Left renal pelvis (tissue), 4 donors: ENCODE measurements at places on chromosomes 11 and 22.
A peak's percentile ranks its signal among the peaks of the same experiment; 100 is the strongest.

- peak; percentile 38 for DNase-seq
Measured at GRCh38 chr22:46971099-46971763, 208.8 kb downstream of the TBC1D22A start.

GRCh38 chr11:123308077-123308476, 113.0 kb upstream of the CLMP start:
- no peak for DNase-seq

DNA sequence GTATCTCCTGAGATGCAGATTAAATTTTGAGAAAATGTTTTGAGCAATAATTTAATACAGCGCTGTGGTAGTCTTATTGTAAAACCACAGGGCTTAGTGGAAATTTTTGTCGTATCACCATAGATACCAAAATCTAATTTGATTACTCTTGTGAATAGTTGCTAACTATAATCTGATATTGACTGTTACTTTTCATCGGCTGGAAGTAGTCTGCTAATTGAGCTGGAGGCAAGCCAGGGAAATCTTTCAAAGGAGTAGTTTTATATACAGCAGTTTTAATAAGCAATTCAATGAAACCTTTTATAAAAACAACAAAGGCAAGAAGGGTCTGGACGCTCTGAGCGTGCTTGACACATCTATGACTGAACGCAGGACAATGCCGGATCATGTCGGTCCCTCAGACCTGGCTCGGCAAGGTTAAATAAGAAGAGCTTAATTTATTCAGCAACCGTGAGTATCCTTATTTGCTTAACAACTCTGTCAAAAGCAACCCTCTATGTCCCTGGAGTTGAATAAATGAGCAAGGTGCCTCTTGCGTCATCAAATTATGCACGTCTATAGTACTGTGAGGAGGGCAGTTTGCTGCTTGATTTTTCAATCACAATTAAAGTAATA, 121.2 kb downstream of the NCAM1 start:
- DNase-seq, result no peak

- no peak for DNase-seq
Measured at GRCh38 chr11:38356255-38356654, 1758.2 kb upstream of the RAG2 start.

DNA sequence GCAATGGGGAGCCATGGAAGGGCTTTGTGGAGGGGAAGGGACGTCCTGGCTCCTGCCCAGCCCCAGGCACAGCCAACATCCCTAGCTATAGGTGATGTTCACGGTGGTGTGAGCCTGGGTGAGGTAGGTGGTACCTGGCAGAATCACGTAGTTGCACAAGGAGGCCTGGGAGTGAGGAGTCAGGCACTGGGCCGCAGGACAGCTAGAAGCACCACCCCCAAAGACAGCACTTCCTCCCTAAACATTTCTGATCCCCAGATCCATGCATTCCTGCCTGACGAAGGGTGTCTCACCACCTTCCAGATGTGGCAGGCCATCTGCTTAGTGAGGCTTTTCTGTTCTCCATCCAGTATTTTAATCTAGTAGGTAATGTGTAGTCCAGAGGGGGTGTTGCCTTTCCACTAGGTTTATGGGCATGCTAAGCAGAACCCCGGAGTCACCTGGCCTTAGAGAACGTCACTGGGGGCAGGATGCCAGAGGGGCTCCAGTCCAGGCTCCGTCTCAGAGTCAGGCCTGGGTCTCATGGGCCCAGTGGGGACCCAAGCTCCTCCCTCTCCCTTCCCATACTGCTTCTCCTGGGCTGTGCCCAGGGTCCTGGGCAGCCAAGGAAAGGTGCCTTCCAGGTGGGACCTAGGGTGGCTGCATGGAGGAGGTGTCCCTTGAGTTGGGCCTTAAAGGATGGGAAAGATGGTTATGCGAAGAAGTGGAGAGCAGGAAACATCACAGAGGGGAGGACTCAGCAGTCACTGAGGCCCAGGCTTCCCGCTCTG, 56.2 kb downstream of the OTOG start:
- no peak for DNase-seq

DNA sequence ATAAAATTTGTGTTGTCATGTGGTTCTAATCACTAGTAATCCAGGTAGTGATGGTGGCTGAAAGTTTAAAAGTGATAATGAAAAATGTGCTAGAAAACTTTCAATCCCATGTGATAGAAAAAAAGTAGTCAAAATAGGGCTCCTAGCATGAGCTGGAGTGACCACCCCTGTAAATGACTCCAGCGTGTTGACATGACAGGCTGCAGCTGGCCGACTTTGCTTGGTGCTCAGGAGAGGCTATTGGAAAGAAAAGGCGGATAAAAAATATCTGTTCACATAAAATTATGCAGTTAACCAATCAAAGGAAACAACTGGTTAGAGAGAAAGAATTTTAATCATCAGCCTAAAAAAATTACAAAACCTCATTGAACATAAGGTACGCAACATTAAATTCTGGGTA, 16.9 kb upstream of the MTCH2 start:
- no peak for DNase-seq

GRCh38 chr11:116352881-116353280, 419.9 kb downstream of the BUD13 start:
- no peak for DNase-seq

DNA sequence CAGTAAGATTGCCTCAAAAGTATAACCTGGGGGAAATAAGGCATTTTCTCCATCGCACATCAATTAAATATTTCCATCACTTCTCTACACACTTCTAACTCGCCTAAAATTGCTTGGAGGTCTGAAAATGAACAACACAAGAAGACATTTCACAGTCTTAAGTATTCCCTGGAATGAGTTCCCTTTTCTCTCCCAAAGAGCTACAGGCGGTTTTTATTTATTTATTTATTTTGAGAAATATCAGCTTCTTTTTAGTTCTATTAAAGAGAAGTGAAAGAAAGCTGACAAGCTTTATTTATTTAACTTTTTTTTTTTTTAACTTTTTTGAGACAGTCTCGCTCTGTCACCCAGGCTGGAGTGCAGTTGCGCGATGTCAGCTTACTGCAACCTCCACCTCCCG, 11.5 kb upstream of the PARVB start:
- no peak for DNase-seq

GRCh38 chr11:42960521-42961088, 351.2 kb upstream of the API5 start:
- DNase-seq, result no peak

DNA sequence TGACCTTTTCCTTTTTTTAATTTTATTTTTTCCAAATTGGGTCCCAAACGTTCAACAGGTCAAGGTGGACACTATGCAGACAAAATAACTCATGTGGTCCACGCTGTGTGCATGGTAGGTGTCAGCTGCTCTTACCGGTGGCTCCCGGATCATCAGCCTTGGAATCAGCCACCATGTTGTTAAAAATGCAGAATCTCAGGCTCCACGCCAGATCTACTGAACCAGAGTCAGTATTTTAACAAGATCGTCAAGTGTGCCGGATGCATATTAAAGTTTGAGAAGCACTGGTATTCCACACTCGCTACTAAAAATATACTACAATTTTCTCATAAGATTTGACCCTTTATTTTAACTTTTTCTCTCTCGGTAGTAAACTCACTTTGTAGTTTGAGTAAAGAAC, 553 bp upstream of the LDLRAD3 start:
- no peak for DNase-seq

- no peak for DNase-seq
Measured at GRCh38 chr11:36146437-36146836, 142.8 kb downstream of the COMMD9 start.

DNA sequence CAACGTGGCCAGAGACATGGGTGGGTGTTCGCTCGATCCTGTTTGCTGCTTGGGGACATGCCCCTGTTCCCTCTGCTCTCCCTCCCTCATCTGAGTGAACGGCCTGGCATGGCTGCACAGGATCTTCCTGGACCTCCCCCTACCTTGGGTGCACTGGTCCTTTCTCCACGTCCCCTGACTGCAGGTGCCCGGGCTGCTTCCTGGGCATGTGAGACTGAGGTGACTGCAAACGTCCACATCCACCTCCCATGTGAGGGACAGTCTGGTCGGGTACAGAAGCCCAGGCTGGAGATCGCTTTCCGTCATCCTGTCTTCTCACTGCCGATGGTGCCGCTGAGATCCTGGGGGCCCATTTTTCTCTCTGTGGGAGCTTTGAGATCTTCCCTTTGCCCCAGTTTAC, 11.8 kb downstream of the SULT4A1 start:
- DNase-seq, result no peak

DNA sequence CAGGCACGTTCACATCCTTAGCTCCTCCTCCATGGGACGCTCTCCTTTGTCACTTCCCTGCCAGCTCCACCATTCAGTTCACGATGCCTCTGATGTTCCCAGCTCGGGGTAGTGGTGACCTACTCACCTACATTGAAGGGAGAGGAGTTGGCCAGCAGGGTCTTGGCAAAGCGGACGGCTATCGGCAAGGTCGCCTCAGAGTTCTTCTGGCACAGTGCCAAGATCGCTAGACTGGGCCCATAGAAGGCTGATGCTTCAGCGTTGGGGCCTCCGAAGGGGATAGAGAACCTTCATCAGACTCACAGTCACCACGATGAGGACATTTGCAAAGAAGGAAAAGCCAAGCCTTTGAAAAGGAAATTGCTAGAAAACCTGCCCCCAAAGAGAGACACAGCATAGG, 3.0 kb downstream of the CBLIF start:
- no peak for DNase-seq

GRCh38 chr11:28107191-28107749, 686 bp downstream of the KIF18A start:
- DNase-seq, result peak; percentile 35

- no peak for DNase-seq
Measured at GRCh38 chr22:44084044-44084772, 60.1 kb downstream of the PARVB start.

DNA sequence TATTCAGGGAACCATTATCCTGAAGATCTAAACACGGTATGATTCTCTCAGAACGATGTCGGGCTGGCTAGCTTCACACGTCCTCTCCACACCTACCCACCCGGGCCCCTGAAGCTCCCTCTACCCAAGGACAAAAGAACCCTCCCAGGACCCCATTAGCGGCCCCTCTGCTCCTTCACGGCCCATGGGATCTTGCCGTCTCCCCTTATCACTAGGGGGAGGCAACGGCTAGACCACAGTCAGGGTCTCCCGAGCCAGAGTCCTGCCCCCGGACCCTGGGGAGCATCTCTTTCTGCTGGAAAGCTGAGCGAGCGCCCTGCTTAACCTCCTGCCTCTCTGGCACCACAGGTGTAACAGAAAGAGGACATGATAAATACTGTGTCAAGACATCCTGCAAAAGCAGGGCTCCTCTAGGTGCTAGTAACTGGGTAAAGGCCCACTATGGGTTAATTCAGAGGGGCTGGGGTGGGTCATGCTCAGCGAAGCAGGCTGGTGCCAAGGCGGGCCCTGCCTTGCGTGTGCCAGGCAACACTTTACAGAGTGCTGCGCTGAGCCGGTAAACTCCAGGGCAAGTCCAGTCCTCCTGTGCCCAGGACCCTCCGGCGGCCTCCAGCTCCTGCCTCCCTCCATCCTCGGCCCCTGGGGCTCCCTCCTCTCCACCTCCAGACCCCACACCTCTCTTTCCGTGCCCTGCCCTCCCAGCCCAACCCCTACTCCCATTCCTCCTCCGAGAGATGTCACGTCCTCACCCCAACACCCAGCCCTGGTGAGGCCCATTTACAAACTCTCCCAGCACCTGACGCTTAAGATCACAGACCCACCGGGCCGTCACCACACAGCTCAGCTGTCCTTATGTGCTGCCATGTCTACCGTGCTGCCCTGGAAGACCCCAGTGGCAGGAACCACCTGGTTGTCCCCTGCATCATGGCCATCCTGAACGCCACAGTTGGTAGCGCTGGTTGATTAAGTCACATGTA, 3.0 kb downstream of the TOLLIP start:
- no peak for DNase-seq

DNA sequence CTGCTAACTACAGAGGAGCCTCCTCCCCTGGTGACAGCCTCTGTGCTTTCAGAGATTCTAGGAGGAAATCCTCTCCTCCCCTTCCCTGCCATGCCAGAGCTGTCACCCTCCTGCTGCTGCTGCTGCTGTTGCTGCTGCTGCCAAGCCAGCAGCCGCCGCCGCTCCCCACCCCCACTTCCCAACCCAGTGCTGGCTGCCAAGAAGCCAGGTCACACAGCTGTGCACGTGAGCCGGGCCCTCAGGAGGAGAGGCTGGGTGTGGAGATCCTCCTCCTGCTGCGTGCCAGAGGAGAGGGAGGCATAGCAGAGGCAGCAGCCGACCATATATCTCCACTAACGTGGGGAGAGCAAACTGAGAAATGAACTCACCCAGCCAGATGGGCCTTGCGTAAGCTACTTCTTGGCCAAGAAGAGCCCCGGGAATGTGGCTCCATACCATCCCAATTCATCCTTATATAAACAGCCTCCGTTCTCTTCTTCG, 12.4 kb downstream of the CRY2 start:
- peak; percentile 58 for DNase-seq

DNA sequence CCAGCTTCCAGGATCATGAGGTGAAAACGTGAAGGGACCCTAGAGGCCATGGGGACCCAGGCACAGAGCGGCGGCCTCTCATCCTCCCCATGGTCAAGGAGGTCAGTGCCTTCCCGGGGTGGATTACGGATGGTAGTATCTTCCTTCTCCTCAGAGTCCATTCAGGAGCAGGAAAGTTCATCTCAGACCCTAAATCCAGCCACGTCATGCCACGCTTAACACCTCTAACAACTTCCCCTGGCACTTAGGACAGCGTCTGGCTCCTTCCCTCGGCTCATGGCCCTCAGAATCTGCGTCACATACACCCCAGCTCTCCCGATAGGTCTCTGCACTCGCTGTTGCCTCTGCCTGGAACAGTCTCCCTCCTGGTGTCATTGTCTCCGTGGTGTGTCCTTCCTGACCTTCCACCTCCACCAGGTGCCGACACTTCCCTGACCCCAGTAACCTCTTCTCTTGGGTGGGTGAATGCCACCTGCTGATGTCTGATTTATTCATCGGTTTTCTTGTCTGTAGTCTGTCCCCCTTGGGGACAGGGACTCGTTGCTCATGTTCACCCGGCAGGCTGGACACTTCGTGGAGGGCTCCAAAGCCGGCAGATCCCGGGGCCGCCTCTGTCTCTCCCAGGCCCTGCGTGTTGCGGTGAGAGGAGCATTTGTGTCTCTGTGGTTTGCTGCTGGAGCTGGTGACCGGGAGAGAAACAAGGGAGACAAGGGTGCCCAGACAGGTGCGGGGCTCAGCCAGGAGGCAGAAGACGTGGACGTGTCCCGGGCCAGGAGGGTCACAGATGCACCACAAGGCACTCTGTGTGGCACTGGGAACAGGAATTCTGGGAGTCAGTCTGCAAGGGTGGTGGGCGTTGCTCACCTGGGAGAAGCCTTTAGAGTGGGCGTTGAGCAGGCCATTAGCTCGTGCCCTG, 1.4 kb downstream of the MYEOV start:
- no peak for DNase-seq

DNA sequence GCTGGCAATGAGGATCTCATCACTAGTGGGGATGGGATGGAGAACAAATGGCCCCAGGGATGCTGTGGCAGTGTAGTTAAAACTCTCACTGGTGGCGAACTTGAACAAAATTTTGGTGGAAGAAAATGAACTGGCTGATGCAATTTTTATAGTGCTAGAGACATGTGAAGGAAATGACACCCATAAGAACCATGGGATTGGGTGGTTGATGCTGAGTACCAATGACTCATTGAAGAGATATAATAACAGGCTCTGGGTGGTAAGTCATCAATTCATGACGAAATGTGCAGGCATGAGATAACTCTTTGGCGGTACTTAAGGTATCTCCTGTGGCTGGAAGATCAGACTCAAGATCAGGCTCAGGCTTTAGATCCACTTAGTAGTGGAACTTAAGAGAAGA, 172.9 kb upstream of the DDI1 start:
- no peak for DNase-seq
